H9 (cell line): ENCODE measurements at places on chromosomes 5 and 9. TPM values are rescaled to one million over a fixed set of nuclear protein-coding genes. Genes with fewer than 3 reads are reported as not detected.

DNA sequence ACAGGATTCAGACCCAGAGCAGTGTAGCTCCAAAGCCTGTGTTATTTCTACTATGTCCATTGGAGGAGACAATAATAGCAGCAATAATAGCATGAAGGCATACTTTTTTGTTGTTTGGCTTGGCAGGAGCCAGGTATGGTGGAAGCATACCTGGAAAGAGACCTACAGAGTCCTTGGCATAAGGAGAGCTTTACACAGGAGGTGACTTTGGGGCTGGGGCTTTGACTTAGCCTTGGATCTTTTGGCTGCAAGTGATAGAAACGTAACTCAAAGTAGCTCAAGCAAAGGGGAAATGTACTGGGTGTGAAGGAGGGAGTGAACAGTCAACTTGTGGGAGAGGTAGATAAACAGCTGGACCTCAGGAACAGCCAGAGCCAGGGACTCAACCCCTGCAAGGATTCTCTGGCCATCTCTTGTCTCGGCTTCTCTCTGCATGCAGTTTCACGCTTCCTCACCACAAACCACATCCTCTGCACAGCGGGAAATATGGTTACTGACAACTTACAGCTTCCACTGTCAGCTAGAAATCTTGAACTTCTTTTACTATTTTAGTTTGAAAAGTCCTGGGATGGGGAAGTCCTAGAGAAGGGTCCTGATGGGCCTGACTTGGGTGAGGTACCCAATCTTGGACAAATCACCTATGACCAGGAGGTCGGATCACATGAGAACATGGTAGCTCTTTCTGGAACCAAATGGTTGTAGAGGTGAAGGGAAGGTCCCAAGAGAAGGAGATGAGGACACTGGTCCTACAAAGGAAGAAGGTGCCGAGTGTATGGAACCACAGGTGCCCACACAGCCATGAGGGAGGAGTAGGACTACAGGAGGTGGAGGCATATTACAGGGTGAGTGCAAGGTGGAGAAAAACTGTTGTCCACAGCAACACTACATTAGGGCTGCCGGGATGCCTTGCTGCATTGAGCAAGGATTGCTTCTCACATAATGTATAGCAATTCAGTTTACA is 47.0 kb upstream of the TGFBR1 start:
- H3K27me3 ChIP-seq: no peaks in the 10 kb centered on the region
- H3K4me1 ChIP-seq: no peaks in the 10 kb centered on the region
- H3K4me3 ChIP-seq: no peak overlapping the region

DNA sequence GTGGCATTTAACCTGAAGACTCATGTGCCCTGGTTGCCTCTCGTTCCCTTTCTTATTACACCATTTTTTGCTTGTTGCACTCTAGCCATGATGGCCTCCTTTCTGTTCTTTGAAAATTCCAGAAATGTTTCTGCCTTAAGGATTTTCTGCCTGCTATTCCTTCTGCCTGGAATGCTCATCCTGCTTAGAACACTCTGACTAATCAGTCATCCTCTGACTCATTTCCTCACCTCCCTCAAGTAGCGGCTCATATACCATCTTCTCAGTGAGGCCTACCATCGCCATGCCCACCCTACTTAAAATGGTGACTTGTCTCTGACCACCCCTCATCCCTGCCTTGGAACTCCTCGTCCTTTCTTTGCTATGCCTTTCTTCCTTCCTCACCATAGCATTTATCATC is 68.8 kb downstream of the KIF4B start:
- no peaks in the 10 kb centered on the region for H3K36me3 ChIP-seq
- H3K4me1 ChIP-seq: no peaks in the 10 kb centered on the region; the same call in 1 of the 2 replicates
- no peaks in the 10 kb centered on the region for H3K27me3 ChIP-seq
- no peak overlapping the region for H3K27ac ChIP-seq
- no peak for DNase-seq

DNA sequence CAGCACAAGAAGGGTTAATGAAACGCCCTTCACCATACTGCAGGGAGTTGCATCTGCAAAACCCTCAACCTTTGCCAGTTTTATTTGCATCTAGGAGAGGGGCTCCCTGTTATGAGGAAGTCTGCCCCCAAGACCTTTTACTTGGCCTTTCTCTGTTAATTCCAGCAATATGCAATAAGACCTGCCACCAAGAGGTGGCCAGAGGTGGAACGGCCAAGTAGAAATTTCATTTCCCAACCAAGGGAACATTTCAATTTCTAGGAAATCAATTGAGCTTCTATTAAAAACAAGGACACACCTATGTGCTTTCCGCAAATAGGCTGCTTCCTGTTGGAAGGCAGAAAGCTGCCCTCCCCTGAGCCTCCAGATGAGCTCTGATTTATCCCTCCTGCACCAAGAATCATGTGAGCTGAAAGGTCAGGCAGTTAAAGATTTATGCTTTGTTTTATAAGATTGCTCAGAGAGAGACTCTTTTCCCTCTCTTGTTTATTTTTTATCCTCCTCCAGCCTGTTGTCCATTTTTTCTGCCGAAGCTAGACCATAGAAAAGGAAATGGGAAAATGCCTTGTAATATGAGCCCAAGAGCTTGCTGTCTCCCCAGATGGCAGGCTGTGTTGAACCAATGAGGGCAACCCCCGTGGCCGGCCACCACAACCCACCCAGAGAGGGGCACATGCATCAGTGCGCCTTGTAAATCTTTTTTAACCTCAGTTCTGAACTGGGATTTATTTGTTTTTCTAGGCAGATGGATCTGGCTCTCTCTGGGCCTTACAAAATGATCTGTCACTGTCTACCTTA is 572.8 kb downstream of the TLE1 start:
- H3K36me3 ChIP-seq: no peaks in the 10 kb centered on the region
- no peak for DNase-seq
- H3K4me1 ChIP-seq: peaks cover 9% of the 10 kb centered on the region; the same call in 1 of the 2 replicates
- no peak overlapping the region for H3K27ac ChIP-seq
- H3K4me3 ChIP-seq: no peak overlapping the region

- H3K27ac ChIP-seq: no peak overlapping the region
- no peaks in the 10 kb centered on the region; the same call in 1 of the 3 replicates for H3K36me3 ChIP-seq
- no peak for DNase-seq
- H3K4me1 ChIP-seq: no peaks in the 10 kb centered on the region
- H3K27me3 ChIP-seq: no peaks in the 10 kb centered on the region
Measured at GRCh38 chr5:68000805-68001204, 214.8 kb upstream of the PIK3R1 start.

Gene ROR2
- 2.7 TPM in 2 replicates for total RNA-seq

Gene KIF20A
- 65.2 and 67.1 TPM in 2 replicates for total RNA-seq
